ENCODE measurements at places on chromosomes 5 and 9. TPM values are rescaled to one million over a fixed set of nuclear protein-coding genes. Genes with fewer than 3 reads are reported as not detected.

MCIDAS gene
- not detected for total RNA-seq

PRKAA1 gene
- total RNA-seq, result 91.1 TPM

SH3GL2 gene
- 0.16 TPM for total RNA-seq

LRRC26 gene
- total RNA-seq, result not detected

GABRP gene
- not detected for total RNA-seq

SH2D3C gene
- 19.3 TPM for total RNA-seq

SLC45A2 gene
- total RNA-seq, result not detected

RASEF gene
- total RNA-seq, result not detected

IFNK gene
- not detected for total RNA-seq

WNT8A gene
- total RNA-seq, result not detected

SLC6A19 gene
- not detected for total RNA-seq

COL23A1 gene
- total RNA-seq, result not detected

- H3K36me3 ChIP-seq, result no peaks in the 10 kb centered on the region
- DNase-seq, result no peak
- H3K27me3 ChIP-seq, result peaks cover 44% of the 10 kb centered on the region
- peaks cover 14% of the 10 kb centered on the region for H3K4me1 ChIP-seq
Measured at GRCh38 chr9:126612326-126612812, 1.4 kb upstream of the LMX1B start.

GRCh38 chr9:129484352-129485000 lies 136.4 kb downstream of the C9orf50 start:
- H3K4me3 ChIP-seq, result no peak overlapping the region
- peaks cover 89% of the 10 kb centered on the region for H3K4me1 ChIP-seq
- no peaks in the 10 kb centered on the region for H3K36me3 ChIP-seq
- DNase-seq, result no peak
- H3K27me3 ChIP-seq, result no peaks in the 10 kb centered on the region

DNA sequence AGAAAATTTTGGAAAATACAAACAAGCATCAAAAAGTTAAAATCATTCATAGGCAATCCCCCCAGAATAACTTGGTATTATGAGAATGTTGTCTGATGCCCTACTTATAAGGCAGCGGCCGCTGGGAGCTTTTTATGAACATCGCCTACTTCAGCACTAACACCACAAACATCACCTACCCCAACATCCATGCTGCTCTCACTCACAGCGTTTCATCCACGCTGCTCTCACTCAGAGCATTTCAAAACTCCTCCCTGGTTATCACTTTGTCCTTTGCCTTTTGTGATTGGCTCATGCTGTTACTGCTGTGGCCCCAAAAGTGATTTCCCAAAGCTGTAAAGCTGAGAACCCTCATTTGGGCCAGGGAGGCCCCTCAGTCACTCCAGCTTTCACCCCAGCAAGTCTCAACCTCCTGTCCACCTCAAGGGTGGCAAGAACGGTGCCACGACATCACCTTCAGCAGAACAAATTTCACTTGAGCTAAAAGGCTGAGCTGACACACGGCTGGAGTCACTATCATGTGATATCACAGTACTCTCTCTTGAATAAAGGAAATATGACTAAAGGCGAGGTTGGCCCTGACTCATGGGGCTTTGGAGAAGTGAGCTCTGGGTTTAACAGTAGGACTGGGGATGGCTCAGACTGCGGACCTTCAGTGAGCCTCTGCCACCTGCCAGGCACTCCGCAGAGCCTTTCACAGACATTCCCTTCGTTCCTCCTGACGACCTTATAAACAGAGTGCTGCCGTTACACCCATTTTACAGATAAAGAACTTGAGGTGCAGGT lies 25.2 kb downstream of the SHC3 start:
- no peak for DNase-seq
- H3K36me3 ChIP-seq, result no peaks in the 10 kb centered on the region
- H3K27ac ChIP-seq, result no peak overlapping the region
- H3K4me3 ChIP-seq, result no peak overlapping the region
- peaks cover 3% of the 10 kb centered on the region for H3K4me1 ChIP-seq
- H3K27me3 ChIP-seq, result no peaks in the 10 kb centered on the region

DNA sequence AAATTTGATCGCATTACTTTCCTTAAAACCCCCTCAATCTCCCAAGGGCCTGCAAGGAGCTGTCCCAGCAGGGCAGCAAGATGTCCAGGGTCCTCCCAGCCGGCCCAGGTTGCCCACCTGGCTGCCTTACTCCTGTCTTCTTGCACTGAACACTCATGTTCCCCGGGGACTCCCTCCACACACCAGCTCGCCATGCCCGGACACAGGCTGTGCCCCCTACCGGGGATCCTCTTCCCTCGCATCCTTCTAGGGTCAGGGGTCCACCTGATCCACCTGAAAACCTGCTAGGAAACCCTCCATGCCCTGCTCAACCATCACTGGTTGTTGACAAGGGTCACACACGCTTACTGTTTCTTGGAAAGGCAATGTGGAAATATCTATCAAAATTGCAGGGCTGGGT lies 172.0 kb upstream of the MSX2 start:
- H3K4me3 ChIP-seq, result no peak overlapping the region
- peaks cover 23% of the 10 kb centered on the region for H3K4me1 ChIP-seq
- DNase-seq, result no peak
- no peaks in the 10 kb centered on the region for H3K36me3 ChIP-seq

GRCh38 chr9:90029996-90030395 lies 425.2 kb downstream of the GADD45G start:
- H3K27ac ChIP-seq, result no peak overlapping the region
- no peak for DNase-seq
- H3K36me3 ChIP-seq, result no peaks in the 10 kb centered on the region
- H3K4me1 ChIP-seq, result no peaks in the 10 kb centered on the region
- peaks cover 7% of the 10 kb centered on the region for H3K27me3 ChIP-seq

DNA sequence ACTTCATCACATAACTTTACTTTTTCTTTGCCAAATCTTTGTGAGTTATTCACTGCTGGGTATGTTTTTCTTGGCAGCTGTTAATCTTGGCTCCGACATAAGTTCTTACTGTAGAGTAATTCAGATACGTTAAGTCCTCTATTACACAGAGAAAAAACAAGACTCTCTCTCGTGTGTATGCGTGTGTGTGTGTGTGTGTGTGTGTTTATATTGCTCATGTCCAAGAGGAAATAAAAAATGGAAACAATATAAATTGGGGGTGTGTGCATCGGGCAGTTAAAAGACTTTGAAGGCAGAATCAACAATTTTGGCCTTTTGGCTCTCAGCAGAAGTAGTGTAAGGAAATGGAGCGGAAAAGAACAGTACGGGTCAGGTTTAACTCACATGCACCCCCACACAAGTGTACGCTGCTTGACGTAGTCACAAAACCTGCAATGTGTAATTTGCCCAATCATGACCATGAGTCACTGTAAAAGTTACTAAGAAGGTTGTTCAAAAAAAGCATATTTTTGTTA lies 67.2 kb upstream of the IFNE start:
- peak overlapping the region; percentile 69 for H3K4me3 ChIP-seq
- DNase-seq, result no peak
- H3K36me3 ChIP-seq, result no peaks in the 10 kb centered on the region
- peaks cover 30% of the 10 kb centered on the region for H3K4me1 ChIP-seq
- H3K27ac ChIP-seq, result peak overlapping the region; percentile 94

- no peaks in the 10 kb centered on the region for H3K27me3 ChIP-seq
- no peak overlapping the region for H3K4me3 ChIP-seq
- H3K4me1 ChIP-seq, result peaks cover 20% of the 10 kb centered on the region
- no peak overlapping the region for H3K27ac ChIP-seq
- H3K36me3 ChIP-seq, result peaks cover 6% of the 10 kb centered on the region
- no peak for DNase-seq
Measured at GRCh38 chr9:128249908-128250838, 25.6 kb downstream of the GOLGA2 start.

DNA sequence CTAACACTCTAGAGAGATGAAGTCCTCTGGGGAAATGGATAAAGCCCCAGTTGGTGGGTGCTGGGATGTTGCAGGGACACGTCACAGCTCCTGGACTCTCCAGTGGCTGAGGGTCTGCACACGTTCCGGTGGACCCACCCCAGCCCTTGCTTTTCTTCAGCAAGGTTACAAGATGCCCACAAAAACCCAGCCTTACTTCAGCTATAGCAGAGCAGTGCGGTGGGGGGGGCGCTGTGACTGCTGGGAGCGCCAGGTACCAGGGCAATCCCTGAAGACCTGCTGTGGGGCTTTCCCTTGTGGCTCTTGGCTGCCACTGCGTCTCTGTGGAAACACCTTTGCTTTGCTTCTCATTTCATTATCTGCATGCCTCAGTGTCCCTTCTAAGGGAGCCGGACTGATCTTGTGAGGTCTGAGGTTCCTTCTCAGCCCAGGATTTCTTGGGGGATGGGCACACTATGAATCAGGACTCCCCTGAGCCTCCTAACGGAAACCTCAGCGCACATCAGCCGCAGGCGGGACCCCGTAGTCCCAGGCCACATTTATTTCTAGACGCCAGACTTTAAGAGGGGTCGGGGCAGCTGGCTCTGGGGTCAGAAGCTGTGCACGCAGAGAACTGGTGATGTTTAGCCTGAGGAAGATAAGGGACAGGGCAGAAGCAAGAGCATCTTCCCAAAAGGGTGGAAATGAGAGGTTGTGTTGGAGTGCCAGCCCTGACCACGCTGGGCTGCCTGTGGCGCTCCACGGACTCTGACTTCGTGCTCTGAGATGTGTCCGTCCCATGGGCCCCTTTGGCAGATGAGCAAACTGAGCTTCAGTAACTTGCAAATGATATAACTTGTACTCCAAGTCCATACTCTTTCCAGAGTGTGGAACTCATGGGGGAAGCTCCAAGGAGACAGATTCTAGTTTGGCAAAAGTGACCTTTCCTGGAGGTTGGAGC lies 106.8 kb downstream of the WNK2 start:
- H3K36me3 ChIP-seq, result no peaks in the 10 kb centered on the region
- H3K27ac ChIP-seq, result no peak overlapping the region
- DNase-seq, result no peak

GRCh38 chr5:15680455-15680854 lies 180.5 kb downstream of the FBXL7 start:
- H3K4me3 ChIP-seq, result no peak overlapping the region
- H3K27me3 ChIP-seq, result no peaks in the 10 kb centered on the region

GRCh38 chr9:121529237-121529987 lies 29.8 kb upstream of the GGTA1 start:
- H3K4me1 ChIP-seq, result peaks cover 8% of the 10 kb centered on the region
- peak overlapping the region; percentile 78 for H3K27ac ChIP-seq
- no peaks in the 10 kb centered on the region for H3K36me3 ChIP-seq
- no peak overlapping the region for H3K4me3 ChIP-seq
- peak; percentile 89 for DNase-seq

GRCh38 chr9:4574657-4575243 lies 84.5 kb downstream of the SLC1A1 start:
- no peak for DNase-seq
- H3K36me3 ChIP-seq, result peaks cover 19% of the 10 kb centered on the region
- H3K4me1 ChIP-seq, result peaks cover 5% of the 10 kb centered on the region
- no peaks in the 10 kb centered on the region for H3K27me3 ChIP-seq

DNA sequence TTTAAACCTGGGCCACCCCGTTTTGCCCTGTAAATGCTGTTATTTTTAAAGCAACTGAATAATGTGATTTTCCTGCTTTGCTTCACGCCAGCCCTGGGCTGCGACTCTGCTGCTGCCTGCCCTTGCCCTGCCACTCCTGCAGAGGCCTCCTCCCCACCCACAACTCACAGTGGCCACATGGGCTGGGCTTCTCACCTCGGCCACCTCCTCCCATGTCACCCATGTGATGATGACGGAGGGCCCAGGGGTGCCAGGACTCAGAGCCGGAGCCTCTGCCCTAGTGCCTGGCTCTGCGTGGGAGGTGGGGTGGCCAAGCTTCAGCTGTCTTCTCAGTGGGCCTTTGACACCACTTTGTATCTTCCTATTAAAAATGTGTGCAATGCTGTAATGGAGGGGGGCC lies 48.1 kb upstream of the NKD2 start:
- no peak overlapping the region for H3K27ac ChIP-seq
- H3K27me3 ChIP-seq, result peaks cover 48% of the 10 kb centered on the region
- DNase-seq, result peak; percentile 77
- no peaks in the 10 kb centered on the region for H3K36me3 ChIP-seq

GRCh38 chr5:94157704-94158539 lies 416.5 kb upstream of the POU5F2 start:
- no peaks in the 10 kb centered on the region for H3K27me3 ChIP-seq
- H3K27ac ChIP-seq, result no peak overlapping the region
- no peaks in the 10 kb centered on the region for H3K4me1 ChIP-seq
- H3K36me3 ChIP-seq, result no peaks in the 10 kb centered on the region
- no peak for DNase-seq

- no peaks in the 10 kb centered on the region for H3K27me3 ChIP-seq
- peaks cover 38% of the 10 kb centered on the region for H3K36me3 ChIP-seq
- peak; percentile 90 for DNase-seq
- peaks cover 31% of the 10 kb centered on the region for H3K4me1 ChIP-seq
Measured at GRCh38 chr9:114291064-114291474, 31.8 kb upstream of the ORM1 start.

GRCh38 chr5:174446988-174447387 lies 277.4 kb upstream of the MSX2 start:
- H3K36me3 ChIP-seq, result peaks cover 2% of the 10 kb centered on the region
- no peak for DNase-seq
- H3K27me3 ChIP-seq, result peaks cover 31% of the 10 kb centered on the region
- no peak overlapping the region for H3K4me3 ChIP-seq
- H3K27ac ChIP-seq, result no peak overlapping the region
- H3K4me1 ChIP-seq, result no peaks in the 10 kb centered on the region

DNA sequence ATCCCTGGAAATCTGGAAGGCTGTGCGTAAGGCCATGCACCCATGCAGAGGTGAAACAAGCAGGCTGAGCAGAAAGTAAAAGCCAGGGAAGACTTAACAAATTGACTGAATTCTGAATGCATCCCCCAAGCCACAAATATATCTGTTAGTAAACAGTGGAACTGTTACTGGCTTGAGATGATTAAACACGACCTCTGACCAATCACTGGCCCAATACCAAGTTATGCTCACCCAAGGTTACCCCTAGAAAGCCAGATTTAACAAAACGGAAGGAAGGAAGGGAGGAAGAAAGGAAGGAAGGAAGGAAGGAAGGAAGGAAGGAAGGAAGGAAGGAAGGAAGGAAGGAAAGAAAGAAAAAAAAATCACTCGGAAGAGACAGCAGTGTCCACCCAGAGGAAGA lies 215.8 kb upstream of the CCNG1 start:
- H3K27me3 ChIP-seq, result no peaks in the 10 kb centered on the region
- no peak for DNase-seq
- no peak overlapping the region for H3K4me3 ChIP-seq
- H3K36me3 ChIP-seq, result no peaks in the 10 kb centered on the region
- H3K4me1 ChIP-seq, result no peaks in the 10 kb centered on the region

- DNase-seq, result no peak
- H3K36me3 ChIP-seq, result no peaks in the 10 kb centered on the region
- H3K27ac ChIP-seq, result no peak overlapping the region
- peaks cover under 1% of the 10 kb centered on the region for H3K4me1 ChIP-seq
- no peak overlapping the region for H3K4me3 ChIP-seq
Measured at GRCh38 chr9:5577225-5577624, 51.7 kb upstream of the RIC1 start.

GRCh38 chr5:142930395-142931110 lies 160.4 kb downstream of the ARHGAP26 start:
- H3K4me3 ChIP-seq, result no peak overlapping the region
- H3K36me3 ChIP-seq, result peaks cover 10% of the 10 kb centered on the region
- H3K4me1 ChIP-seq, result peaks cover 6% of the 10 kb centered on the region
- DNase-seq, result no peak

GRCh38 chr5:107675201-107675600 lies 4.5 kb upstream of the EFNA5 start:
- no peaks in the 10 kb centered on the region for H3K36me3 ChIP-seq
- H3K4me1 ChIP-seq, result peaks cover 4% of the 10 kb centered on the region
- H3K27me3 ChIP-seq, result no peaks in the 10 kb centered on the region
- no peak for DNase-seq
- H3K27ac ChIP-seq, result no peak overlapping the region
- no peak overlapping the region for H3K4me3 ChIP-seq

GRCh38 chr5:82986404-82986803 lies 90.8 kb downstream of the TMEM167A start:
- no peaks in the 10 kb centered on the region for H3K36me3 ChIP-seq
- H3K4me3 ChIP-seq, result no peak overlapping the region
- H3K27me3 ChIP-seq, result no peaks in the 10 kb centered on the region
- H3K4me1 ChIP-seq, result peaks cover 2% of the 10 kb centered on the region
